ENCODE measurements at places on chromosomes 1 and 21.

DNA sequence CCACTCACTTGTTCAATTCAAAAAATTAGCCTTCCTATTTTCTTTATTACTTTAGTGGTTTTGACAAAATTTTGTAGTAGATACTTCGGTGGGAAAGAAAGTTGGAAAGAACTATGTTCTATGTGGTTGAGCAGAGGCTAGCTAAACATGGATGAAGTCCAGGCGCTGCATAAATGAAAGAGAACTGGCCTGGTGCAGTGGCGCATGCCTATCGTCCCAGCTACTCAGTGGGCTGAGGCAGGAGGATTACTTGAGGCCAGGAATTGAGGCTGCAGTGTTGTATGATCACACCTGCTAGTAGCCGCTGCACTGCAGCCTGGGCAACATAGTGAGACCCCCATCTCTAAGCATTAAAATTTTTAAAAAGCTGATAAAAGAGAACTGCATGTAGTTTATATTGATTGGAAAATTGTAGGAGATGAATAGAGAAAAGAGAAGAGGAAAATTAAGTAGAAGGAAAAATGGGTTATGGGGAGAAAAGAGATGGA, 21.0 kb downstream of the IFNAR1 start:
- DNase-seq: no peak

DNA sequence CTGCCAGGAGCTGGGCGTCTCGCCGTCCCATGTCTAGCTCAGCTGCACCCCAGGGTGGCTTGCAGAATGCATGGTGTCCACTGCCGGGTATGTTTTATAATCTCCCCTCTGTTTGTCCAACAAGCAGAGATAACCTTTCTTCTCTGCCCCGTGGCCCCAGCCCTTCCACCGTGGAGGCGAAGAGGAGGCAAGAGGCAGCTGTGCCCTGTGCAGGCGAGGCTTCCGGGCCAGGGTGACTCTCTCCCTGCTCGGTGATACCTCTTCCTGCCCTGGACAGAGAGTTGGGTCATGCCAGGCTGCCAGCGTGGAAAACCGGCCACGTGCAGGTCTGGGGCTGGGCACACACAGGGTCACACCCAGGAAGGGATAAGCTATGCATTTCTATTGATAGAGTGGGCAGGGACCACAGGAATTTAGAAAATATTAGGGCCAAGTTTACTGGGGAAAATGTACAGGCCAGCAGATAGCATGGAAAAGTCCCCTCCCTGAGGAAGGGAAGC, at the start of gene TFF2:
Gene TFF2 (minus strand): TSS at position 68 of the 500 bp plus-strand sequence. CDS start 37 bp downstream, at position 31.
- DNase-seq: no peak

GRCh38 chr1:230333590-230334446, 92.3 kb downstream of the PGBD5 start:
- DNase-seq: peak; percentile 48

DNA sequence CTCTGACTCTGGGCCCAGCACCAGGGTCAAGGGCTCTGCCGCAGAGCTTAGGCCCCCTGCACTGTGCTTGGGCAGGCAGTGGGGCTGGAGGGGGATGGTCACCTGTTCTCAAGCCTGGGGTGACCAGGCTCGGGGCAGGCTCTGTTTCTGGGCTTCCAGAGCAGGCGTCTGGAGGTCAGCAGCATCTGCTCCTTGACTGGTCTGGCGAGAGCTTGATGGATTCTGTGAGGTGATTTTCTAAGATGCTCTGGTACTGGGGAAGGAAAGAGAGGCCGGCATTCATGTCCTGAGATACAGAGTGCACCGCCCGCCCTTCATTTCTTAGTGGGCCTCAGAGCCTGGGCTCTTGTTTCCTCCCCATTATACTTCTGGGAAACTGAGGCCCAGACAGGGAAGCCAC, 24.5 kb downstream of the RAB7B start:
- DNase-seq: no peak

DNA sequence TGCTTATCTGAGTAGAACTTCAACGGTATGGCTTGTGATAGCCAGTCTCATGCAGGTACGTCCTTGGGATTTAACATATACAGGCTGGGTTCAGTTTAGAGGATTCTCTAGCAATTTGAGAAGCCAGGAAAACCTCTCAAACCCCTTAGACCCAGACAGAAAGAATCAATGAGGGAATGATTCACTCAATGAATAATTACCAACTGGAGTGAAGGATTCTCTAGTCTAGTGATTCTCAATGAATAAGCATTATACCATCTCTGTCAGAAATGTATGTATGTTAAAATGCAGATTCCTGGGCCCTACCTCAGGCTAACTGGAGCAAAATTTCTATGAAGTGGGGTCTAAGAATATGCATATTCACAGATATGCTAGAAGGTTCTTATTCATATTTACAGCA, 54.5 kb upstream of the APP start:
- no peak for DNase-seq

DNA sequence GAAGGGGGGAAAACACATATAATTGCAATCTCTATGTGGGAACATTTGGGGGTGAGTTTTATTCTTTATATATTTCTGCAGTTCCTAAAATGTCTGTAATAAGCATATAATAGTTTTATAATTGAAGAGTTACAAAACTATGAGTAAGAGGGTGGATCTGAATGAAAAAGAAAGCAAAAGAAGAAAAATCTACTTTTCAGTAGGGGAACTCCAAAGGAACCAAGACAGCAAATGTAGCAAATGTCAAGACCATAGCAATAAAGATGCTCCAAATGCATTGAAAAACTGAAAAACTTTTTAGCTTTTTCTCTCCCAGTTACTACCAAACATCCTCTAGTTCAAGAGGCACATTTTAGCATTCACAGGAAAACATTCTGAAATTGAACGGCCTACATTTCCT, 434.8 kb downstream of the LMO4 start:
- no peak for DNase-seq

DNA sequence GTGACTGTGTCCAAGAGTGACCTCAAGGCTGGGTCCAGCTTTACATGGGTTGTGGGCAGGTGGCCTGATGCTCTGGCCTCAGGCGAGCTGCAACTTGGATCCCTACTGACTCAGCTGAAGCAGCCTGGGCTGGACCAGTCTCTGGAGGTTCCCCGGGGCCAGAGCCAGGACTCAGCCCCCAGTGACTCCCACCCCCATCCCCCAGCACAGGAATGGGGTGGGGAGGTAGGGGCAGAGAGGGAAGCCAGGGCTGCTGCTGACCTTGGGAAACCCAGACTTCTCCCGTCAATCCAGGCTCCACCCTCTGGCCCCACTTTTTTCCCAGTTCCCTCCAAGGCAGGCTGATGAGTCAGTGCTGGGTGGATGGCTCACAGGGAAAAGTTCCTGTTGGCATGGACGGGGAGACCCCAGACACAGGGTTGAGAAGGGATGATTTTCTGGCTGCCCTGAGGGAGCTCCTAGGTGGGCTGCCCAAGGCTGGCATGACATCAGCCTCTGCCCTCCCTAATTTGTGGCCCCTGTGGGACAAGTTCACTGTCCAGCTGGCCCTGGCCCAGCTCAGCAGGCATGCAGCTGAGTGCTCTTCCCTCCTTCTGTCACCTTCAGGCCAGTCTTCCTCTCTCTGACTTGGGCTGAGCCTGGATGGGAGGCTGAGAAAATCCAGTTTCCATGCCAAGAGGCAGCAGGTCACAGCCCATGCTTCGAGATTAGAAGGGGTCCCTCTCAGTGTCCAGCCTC, 2.2 kb downstream of the ZC3H12A start:
- DNase-seq: no peak

- DNase-seq: no peak
These were observed 608.1 kb upstream of the CAMK1G start for GRCh38 chr1:208975456-208975855.

- DNase-seq: no peak
These were observed 176.9 kb upstream of the DEPDC1 start for GRCh38 chr1:68673771-68674170.

- DNase-seq: no peak
These were observed 4.9 kb upstream of the MASP2 start for GRCh38 chr1:11051781-11052511.

DNA sequence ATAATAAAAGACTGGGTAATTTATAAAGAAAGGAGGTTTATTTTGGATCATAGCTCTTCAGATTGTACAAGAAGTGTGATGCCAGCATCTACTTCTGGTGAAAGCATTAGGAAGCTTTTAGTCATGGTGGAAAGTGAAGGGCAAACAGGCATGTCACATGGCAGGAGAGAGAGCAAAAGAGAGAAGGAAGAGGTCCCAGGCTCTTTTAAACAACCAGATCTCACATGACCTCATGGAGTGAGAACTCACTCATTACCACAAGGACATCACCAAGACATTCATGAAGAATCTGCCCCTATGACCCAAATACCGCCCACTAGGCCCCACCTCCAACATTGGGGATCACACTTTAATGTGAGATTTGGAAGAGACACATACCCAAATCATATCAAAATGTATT, 10.0 kb downstream of the RPTN start:
- DNase-seq: no peak

DNA sequence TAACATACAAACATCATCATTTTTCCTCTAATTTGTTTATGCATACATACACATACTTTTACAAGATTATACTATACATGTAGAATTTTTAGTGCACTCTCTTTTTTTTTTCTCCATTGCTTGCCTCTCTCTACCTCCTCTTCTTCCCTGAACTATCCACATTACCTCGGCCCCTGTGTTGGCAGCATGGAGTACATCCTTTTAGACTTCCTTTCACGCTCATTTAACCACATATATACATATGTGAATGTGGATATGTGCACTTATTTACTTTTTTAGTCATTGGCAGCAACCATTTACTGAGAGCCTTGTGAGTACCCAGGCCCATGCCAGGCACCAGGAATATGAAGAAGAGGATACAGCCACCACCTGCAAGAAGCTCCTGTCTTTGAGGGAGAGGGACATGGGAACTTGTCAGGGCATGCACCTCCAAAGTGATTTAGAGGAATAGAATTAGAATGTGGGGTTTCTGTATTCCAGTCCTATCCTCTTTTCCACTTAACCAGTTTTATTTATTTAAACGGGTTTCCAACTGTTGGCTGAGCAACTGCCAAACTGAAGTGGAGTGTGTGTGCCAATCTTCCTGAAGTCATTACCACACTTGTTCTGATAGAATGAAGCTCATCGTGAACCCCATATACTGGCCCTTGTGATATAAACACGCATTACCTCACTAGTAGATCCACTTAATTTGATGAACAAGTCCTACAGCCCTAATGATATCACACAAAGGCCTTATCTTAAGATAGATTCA, 212.6 kb downstream of the TNR start:
- DNase-seq: no peak

DNA sequence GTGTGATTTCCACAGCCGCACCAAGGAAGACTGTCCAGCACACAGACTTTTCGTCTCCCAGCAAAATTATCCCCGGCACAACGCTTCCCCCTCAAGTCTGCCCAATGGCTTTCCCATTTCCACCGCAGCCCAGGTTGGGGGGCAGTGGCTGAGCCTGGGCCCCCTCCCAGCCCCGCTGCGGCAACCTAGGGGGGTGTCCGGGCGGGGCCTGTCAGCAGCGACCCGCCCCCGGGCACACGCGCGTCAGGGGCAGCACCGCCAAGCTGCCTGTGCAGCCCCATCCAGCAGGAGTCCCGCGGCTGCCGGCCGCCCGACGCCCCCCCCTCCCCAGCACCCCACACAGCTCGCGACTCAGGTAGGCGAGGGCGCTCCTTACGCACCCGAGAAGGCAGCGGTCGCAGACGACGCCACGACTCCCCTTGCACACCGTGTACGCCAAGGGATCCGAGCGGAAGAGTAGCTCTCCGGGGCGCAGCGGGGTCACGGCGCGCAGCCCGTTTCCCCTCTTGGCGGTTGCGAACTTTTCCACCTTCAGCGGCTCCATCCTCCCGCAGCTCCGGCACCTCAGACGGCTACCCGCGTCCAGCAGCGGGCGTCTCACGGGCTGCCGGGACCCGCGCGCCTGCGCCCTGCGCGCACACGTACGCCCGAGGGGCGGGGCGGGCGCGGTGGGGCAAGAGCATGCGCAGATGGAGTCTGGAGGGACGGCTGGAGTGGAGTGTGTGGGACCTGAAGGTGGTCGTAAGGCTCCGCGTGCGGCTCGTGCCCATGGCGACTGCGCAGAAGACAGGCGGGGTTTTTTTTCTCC, at the start of gene SMYD3:
Gene SMYD3 (minus strand): TSS at position 606 of the 808 bp plus-strand sequence.
- peak; percentile 78 for DNase-seq

Data from hippocampal formation (tissue), 2 donors.